ENCODE measurements at places on chromosomes 1 and 21.

GRCh38 chr1:108719656-108720435 lies 7.1 kb downstream of the FNDC7 start:
- DNase-seq: no peak

- DNase-seq: no peak
Observed at GRCh38 chr1:199242601-199243000, 603.8 kb downstream of the PTPRC start.

GRCh38 chr1:111878649-111879048 lies 110.8 kb downstream of the KCND3 start:
- no peak for DNase-seq

- no peak for DNase-seq
Observed at GRCh38 chr1:77585610-77586314, 96.7 kb downstream of the ZZZ3 start.

DNA sequence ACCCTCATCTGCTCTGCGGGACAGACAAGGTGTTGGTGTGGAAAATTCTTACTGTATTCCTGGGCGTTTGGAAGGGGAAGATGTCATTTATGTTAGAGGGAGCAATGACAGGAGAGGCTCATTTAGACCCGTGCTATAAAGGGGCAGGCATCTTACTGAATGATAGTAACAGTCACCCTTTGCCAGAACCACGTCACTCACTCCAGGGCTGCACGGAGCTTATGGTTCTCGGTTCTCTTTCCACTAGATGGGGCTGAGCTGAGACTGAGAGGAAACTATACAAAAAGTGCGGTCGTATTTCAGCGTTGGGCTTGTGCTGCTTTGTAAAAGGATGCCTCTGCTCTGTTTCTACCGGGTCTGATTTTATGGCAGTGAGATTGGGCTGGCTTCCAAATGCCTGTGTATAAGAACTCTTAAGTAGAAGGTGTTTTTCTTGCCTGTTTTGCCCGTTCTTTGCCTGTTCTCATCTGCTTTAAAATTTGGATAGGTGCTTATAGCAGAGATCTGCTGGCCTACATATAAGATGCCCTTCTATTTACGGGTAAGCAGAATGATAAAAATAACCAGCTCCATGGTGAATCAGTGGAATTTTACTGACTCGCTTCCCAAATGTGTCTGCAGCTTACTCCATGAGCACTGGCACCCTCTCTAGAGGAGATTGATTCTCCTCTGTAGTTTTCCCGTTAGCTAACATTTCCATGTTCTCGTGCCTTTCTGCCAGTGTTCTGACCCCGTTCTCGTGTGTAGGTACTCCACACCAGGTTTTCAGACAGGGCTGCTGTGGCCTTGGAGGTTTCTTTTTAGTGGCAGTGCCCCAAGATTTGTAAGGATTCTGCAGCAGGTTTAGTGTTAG lies 55.9 kb downstream of the MRPS6 start:
- no peak for DNase-seq

- DNase-seq: no peak
Observed at GRCh38 chr21:31316488-31317169, 27.4 kb downstream of the TIAM1 start.

GRCh38 chr1:119391749-119392148 lies 23.2 kb downstream of the HAO2 start:
- DNase-seq: no peak

DNA sequence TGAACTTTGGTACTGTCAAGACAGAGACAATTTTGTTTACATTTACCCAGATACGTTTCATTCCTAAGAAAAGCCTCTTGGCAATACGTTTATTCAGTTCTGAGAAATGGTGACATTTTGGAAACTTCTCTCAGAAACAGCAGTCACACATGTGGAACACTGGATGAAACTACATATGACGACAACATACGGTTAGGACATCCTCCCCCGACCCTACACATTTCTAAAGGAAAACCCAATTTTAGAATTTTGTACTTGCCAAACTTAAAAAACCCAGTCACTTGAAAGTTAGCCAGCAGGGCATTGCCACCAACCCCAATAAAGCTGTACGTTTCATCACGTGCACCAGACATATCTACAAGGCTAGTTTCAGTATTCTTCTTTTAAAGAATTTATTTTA lies 56.8 kb downstream of the ITGB3BP start:
- no peak for DNase-seq

DNA sequence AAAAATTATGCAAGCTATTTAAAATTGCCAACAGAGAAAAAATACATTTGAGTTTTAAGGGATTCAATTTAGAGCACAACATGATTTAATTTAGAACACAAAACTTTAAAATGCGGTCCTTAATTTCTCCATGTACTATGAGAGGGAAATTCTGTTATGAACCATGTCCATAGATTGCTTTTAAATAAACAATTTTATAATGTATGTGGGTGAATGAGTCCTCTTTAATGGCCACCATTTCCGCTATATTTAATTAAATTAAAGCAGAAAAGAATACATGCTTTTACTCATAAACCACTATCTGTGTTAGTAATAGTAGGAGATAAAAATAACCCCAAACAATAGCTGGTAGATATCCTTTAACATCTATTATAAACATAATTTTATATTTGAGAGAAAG lies 914.6 kb downstream of the LTN1 start:
- no peak for DNase-seq

DNA sequence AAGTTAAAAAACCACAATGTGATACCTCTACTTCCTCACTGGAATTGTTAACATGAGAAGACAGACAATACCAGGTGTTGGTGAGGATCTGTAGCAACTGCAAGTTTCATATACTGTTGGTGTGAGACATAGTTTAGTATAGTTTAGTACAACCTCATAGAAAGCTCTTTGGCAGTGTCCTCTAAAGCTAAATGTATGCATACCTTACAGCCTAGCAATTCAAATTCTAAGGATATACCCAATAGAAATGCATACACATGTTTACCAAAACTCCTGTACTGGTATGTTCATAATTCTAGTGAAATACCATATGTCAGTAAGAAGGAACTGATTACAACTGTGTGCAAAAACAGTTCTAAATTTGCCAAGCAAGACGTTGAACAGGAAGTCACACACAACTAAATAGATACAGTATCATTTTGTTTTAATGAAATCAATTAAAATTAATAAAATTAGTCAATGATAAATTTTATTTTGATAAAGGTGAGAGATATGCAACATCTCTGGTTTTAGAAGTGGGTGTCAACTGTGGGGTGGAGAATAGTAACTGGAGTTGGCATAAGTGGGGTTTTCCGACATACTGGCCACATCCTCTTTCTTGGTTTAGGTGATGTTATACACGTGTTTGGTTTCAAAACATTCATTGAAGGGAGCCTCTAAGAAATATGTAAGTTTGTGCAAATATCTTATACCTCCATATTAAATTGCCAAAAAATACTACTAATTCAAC lies 450.7 kb downstream of the PTPRC start:
- DNase-seq: peak; percentile 83

DNA sequence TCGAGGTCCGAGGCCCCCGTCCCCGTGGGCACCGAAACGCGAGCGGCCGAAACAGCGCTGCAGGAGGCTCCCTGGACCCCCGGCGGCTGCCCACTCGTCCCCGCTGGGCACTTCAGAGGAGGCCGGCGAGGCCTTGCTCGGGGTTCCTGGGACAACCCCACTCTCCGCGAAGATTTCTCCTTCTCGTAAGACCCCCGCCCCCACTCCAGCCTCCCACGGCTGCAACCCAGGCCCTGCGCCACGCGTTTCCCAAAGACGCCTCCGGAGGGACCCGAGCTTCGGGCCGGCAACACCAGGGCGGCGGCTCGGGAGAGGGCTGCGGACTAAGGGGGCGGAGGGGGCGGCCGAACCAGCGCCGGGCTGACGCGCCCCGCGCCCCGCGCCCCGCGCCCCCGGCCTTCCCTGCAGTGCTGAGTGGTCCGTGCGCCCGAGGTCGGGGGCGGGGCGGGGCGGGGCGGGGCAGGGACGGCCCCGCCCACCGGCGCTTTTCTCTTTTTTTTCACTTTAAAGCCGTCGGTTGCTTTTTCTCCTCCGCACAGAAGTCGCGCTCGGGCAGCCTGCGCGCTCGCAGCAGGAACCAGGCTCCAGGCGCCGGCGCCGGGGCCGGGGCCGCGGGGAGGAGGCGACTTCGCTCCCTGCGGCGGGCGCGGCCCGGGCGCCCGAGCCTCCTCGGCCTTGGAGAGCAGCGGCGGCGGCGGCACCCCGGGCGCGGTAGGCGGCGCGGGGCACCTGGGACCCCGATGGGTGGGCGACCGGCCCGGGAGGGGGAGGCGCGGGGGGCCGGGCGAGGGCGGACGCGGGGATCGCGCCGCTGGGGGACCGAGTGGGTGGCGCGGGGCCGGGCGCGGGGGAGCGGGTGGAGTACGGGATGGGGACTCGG lies at the start of gene SPSB1:
TSS of gene SPSB1 (plus strand) at position 534 of the 880 bp plus-strand sequence. CDS start 62,998 bp downstream, outside the sequence.
- peak; percentile 35 for DNase-seq

- DNase-seq: no peak
Observed at GRCh38 chr21:9755611-9756010, 765.8 kb upstream of the TPTE start.

DNA sequence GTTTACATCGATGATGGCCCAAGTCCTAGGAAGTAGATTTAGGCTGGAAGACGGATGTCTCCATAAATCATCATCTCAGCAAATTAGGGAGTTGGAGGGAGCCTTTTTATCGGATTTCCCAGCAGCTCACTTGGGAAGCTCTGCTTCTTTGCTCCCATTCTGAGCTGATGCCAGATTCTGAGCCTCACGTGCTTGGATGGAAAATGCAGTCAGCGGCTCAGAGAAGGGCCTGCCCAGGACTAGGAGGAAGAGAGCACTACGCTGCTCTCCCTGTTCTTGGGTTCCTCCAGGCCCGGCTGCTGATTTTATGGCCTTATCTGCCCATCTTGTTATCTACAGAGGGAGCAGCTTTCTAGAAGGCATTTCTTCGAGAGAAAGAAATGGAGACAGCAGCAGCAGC lies 42.0 kb downstream of the UBIAD1 start:
- DNase-seq: no peak

DNA sequence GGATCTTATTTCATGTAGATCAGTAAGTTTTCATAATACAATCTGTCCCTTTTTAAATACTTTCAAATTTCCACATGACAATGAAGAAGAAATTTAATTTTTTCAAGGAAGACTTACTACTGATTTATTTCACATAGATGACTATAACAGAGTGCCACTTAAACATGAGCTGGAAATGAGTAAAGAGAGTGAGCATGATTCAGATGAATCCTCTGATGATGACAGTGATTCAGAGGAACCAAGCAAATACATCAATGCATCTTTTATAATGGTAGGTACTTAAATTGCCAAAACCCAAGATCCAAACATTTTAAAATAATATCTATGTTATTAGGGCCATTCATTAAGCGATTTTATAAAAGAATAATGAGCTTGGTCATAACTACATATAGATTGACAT lies 110.4 kb downstream of the PTPRC start:
- DNase-seq: no peak

DNA sequence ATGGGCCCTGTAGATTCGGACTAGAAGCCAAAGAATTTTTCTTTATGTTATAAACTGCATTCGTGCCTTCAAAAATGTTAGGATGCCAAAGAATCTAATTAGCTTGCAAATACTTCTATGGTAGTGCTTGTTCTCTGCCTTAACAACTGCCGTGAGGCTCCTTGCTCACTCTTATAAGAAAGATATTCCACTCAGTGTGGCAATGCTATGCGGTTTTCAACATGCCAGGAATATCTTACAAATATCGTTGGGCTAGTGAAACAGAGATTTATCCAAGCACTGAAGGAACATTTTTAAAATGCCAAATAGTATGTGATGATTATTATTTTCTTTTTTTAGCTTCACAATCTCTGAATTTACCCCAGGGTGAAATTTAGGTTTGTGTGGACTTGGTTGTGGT lies 198.2 kb downstream of the GREM2 start:
- no peak for DNase-seq

GRCh38 chr1:80993154-80993980 lies 807.4 kb upstream of the ADGRL2 start:
- no peak for DNase-seq

GRCh38 chr1:242016479-242016878 lies 17.6 kb upstream of the MAP1LC3C start:
- DNase-seq: no peak

DNA sequence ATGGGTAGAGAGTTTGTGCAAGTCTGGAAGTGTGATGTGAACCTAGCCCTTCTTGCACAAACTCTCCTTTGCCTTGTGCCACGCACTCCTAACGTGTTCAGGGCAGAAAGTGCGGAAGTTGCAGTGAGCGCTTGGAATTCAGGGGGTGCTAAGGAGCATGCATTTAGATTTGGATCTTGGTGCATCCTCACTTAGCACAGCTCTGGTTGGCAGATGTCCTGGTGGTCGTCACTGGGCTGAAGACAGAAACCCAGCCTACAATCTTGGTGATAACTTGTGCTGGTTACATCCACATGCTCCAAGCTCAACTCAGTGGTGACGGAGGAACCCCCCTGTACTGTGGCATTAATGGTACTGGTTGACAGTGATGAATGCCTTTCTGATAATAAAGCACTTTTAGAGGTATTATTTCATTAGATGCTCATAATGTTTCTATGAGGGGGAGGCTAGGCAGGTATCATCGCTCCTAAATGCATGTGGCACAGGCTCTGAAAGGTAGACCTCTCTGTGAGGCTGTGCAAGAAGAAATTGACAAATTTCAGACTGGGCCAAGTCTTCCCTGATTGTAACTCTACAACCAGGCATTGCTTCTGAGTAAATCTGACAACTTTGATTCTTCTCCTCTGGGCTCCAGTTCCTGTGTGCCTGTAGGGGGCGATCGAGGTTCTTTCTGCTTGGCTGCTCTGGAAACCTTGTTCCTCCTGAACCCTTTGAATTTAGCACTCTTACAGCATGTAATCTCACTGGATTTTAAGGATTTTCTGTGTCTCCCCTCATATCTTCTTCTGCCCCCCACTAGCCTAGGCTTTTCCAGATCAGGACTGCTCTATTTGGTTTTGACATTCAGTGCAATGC lies 40.6 kb downstream of the MAPKAPK2 start:
- peak; percentile 82 for DNase-seq

DNA sequence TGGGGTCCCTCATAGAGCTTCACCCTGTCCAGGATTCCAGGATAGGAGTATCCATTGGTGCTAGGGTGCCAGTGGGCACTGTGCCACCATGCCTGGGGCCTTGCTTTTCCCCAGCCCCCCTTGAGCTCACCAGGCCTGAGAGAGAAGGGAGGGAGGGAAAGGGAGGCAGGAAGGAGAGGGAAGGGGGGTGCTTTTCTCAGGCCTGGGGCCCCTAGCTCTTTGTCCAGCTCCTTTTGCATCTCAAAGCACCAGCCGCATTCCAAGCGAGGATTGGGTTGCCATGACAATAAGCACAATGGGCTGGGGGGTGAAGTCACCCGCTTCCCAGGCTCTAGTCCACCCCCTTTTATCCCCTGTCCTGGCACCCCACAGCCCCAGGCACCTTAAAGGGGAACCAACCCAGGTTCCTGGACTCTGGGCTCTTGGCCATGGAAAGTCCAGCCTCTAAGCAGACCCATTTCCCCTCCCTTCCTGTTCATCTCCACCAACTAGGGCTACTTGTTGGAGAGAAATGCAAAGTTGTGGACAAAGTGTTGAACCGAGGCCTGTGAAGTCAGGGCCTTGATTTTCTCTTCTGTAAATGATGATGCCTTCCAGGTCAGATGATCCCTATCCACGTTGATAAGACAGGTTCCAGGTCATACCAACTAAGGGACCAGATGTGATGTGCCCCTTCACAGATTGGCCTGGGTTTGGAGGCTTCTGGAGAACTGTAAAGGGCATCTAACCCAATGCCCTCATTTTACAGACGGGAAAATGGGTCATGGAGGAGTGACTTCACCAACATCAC lies 11.4 kb downstream of the THBS3 start:
- no peak for DNase-seq
